Stimulated activated CD4-positive, alpha-beta T cell treated with anti-CD3 and anti-CD28 coated beads, Interleukin-1b, Interleukin-23, amount 100 ng/mL, for 1 hour (primary cell): ENCODE measurements at places on chromosomes 3 and 15.

GRCh38 chr3:49880581-49881315 is 11.0 kb upstream of the CAMKV start:
- DNase-seq = no peak

GRCh38 chr3:134274571-134274970 is 23.9 kb upstream of the RYK start:
- no peak for DNase-seq

DNA sequence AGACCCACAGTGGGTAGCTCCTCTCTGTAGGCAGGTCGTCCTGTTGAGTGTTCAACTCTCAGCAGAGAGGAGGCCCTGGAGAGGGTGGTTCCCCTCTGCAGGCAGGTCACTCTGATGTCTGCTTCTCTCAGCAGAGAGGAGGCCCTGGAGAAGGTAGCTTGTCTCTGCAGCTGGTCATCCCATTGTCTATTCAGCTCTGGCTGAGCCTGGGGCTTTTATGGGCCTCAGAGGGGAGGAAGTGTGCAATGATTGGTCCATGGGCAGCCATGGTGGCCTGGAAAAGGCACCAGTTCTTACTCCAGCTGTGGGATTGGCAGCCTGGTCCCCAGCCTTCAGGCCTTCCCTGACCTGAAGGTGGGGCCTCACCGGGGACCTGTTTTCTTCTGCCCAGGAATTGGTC is 52.9 kb downstream of the PPCDC start:
- DNase-seq = no peak

GRCh38 chr3:123728014-123728413 is 143.2 kb upstream of the HACD2 start:
- no peak for DNase-seq

- DNase-seq = no peak
Measured at GRCh38 chr15:58036579-58036978, 28.9 kb downstream of the ALDH1A2 start.

- no peak for DNase-seq
Measured at GRCh38 chr15:35448294-35448693, 97.7 kb downstream of the DPH6 start.

- no peak for DNase-seq
Measured at GRCh38 chr3:38583688-38584087, 65.8 kb downstream of the SCN5A start.

DNA sequence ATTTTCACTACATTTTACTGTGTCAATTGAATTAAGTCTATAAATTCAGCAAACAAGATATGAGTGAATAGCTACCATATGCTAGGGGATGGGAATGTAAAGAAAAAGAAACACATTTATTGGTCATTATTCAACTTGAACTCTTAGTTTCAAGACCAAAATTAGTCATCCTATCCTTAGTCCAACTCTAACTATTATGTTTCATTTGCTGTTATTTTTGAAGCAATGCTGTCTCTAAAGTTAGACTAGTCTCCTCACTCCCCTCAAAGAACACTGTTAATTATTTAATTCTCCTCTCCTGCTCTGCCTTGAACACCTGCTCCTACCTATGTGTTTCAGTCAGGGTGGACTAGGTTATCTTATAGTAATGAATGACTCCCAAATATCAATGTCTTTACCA is 920.9 kb downstream of the TUSC7 start:
- no peak for DNase-seq

DNA sequence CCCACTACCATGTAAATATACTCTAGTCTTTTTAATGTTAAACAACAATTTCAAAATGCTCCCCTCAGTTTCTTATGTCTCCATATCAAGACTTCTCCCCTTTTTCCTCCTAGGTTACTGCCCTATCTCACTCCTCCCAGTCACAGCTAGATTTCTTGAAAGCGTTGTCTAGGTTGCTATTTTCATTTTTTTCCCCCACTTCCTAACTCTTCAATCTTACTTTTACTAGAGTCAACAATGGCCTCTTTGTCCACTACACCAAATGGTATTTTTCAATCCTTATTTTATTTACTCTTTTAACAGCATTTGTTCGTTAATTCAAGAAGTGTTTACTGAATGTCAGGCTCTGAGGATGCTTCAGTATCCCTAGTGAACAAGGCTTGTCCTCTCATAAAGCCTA is 84.4 kb downstream of the VPS8 start:
- no peak for DNase-seq

DNA sequence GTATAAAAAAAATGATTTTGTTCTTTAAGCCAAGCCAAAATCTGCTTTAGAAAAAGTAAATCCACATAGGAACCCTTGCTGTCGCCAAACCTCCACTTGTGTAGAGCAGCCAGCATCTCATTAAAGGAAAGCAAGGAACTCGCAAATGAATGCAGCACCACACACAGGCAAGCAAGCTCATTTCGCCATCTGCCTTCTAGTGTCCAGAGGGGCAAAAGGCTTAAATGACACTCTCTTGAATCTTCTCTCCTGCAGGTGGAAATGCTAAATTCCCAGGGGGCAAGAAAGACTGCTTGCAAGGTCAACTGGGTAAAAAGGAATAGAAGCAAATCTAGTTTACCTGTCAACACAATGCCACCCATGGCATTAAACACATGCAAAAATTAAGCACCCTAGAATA is 2.4 kb downstream of the MB21D2 start:
- no peak for DNase-seq

- DNase-seq = no peak
Measured at GRCh38 chr3:123640311-123640710, 55.5 kb upstream of the HACD2 start.

- DNase-seq = no peak
Measured at GRCh38 chr3:188446014-188446413, 292.1 kb downstream of the LPP start.

DNA sequence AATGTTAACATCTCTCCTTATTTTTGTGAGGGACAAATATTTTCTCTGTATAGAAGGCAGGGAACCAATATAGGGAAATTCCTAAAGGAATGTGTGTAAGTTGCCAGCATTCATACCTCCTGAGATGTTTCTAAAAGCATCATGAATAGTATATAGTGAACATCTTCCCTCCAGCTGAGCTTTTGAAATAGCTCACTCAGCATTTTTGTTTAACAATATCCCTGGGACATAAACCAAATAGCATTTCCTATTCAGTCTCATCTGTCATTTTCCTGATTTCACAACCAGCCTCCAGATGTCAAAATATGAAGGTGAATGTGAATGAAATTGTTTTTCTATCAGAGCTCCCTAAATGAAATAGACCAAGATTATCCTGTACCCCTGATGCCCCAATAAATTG is 137.2 kb downstream of the PPM1L start:
- DNase-seq = no peak

GRCh38 chr3:128334766-128335165 is 131.9 kb downstream of the DNAJB8 start:
- no peak for DNase-seq

- DNase-seq = no peak
Measured at GRCh38 chr3:9201955-9202354, 47.5 kb downstream of the SRGAP3 start.

DNA sequence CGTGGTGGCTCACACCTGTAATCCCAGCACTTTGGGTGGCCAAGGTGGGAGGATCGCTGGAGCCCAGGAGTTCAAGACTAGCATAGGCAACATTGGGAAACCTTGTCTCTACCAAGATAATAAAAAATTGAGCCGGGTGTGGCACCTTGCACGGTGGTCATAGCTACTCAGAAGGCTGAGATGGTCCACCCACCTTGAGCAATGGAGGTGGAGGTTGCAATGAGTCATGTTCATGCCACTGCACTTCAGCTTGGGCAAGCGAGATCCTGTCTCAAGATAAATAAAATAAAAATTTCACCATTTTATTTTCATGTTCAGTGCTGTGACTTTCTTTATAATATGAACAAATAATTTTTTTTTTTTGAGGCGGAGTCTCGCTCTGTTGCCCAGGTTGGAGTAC is 12.5 kb downstream of the MAPK6 start:
- no peak for DNase-seq

DNA sequence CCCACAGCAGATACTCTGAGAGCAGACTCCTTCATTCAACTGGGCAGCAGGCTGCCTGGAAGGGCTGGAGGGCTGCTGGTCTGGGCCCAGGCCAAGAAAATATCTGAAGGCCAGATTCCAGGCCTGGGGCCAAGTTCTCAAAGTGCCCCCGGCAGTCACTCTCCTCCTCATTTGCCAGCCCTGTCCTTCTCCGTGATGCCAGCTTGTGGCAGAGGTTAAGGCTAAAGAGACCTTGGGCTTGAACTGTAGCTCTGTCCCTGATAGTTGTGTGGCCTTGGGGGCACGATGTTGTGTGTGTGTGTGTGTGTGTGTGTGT is 39.0 kb downstream of the FAM3D start:
- DNase-seq = no peak

DNA sequence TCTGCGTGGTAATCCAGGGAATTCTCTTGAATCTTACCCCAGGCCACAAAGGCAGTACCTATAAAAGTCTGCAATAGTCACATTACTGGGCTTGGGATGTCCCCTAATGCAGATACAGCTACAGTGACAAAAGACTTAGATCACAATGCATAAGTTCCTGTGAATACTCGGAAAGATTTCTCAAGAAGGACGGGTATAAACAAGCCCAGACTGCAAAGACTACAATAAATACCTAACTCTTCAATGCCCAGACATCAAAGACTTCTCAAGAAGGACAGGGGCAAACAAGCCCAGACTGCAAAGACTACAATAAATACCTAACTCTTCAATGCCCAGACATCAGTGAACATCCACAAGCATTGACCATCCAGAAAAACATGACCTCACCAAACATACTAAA is 50.9 kb downstream of the NUDT16 start:
- DNase-seq = no peak

- no peak for DNase-seq
Measured at GRCh38 chr3:146184241-146185015, 23.4 kb upstream of the PLOD2 start.

- no peak for DNase-seq
Measured at GRCh38 chr15:78981532-78982313, 36.9 kb upstream of the CTSH start.

DNA sequence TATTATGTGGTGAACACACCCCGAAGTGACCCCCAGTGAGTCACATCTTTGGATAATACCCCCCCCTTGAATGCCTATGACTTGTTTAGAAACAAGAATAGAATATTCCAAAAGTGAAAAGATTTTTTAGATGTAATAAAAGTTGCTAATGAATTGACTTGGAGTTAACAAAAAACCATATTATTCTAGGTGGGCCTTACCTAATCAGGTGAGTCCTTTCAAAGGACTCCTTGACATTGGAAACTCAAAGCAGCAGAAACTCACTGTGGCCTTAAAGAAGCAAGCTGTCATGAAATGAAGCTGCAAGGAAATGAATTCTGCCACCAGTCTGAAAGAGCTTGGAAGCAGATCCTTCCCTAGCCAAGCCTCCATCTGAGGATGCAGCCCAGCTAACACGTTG is 10.9 kb upstream of the ISL2 start:
- DNase-seq = no peak
